Stimulated activated CD4-positive, alpha-beta T cell treated with anti-CD3 and anti-CD28 coated beads, TNF-alpha, amount 100 ng/mL, for 4 hours (primary cell): ENCODE measurements at places on chromosomes 16 and 17.

DNA sequence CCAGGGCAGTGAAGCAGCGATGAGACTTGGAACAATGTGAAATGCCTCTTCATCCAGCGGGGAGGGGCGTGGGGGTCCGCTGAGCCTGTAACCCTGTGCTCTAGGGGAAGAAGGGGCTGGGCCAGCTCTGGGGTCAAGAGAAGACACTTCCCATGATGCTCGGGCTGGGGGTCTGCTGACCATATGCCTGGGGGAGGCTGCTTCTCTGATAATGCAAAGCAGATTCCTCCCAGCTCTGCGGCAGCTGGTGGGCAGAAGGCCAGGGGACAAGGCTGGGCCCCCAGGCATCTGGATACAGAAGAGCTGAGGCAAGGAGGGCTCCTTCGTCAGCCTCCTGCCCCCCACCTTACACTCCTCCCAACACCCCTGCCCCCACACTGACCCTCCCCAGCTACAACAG lies 24.7 kb downstream of the NGFR start:
- DNase-seq = no peak

- DNase-seq = no peak
Measured at GRCh38 chr16:85903559-85903958, 4.6 kb downstream of the IRF8 start.

DNA sequence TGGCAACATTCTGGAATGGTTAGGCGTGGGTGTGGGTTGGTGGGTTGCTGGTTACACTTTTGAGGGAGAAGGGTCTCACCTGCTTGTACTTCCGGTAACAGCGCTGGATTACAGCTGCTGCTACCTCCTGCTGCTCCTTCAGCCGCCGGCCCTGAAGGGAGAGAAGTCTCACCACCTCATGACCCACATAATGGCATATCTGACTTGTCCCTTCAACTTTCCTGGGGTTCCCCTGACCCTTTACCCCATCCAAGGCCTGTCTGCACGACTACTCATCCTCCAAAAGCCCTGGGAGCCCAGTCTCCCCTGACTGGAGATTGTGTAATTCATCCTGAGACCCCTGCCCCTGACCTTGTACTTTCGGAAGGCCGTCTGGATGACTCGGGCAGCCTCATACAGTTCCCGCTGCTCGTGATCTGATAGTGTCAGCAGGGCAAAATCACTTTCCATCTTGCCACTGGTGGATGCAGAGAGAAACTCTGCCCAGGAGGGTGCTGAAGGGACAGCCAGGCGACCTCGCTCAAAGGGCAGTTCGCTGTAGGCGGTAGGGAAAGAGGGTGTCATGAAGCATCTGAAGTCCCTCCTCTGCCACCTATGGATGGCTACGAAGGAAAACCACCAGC lies 2.0 kb upstream of the SPAG7 start:
- no peak for DNase-seq

DNA sequence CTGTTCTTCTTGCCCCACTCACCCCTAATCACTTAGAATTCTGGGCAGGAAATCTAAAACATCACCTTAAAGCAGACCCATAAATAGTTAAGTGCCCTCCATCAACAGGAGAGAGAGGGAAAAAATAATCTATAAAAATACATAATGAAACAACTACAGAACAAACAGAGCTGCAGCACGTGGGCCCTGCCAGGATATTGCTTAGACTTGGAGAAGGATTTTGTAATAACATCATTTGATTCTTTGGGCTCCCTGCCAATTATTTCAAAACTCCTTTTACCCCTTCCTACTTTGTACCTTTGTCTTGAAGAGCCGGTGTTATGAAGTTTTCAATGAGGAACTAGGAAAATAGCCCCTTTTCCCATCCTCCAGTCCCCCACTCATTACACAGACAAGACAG lies 130.6 kb upstream of the TOX3 start:
- no peak for DNase-seq

GRCh38 chr16:24667244-24667764 lies 62.1 kb upstream of the TNRC6A start:
- DNase-seq = no peak

GRCh38 chr17:46212634-46213435 lies 19.6 kb upstream of the KANSL1 start:
- no peak for DNase-seq

- no peak for DNase-seq
Measured at GRCh38 chr16:81597079-81597658, 152.6 kb downstream of the CMIP start.

DNA sequence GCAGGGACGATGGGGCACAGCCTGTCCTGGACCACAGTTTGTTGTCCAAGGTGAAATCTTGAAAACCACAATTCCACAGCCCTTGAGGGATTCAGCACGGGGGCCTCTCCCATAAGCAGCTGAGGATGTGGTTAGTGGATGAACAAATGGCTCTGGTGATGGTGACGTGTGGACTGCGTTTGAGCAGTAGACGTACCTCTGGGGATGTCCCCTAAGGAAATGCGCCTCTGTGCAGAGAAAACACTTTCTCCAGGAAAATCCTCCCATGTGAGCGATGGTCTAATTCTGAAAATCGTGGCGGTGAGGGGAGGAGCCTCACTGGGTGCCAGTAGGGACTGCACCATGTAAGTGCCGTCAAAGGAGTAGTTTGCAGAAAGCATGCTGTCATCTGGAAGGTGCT lies 2.7 kb upstream of the SEPTIN12 start:
- DNase-seq = no peak

DNA sequence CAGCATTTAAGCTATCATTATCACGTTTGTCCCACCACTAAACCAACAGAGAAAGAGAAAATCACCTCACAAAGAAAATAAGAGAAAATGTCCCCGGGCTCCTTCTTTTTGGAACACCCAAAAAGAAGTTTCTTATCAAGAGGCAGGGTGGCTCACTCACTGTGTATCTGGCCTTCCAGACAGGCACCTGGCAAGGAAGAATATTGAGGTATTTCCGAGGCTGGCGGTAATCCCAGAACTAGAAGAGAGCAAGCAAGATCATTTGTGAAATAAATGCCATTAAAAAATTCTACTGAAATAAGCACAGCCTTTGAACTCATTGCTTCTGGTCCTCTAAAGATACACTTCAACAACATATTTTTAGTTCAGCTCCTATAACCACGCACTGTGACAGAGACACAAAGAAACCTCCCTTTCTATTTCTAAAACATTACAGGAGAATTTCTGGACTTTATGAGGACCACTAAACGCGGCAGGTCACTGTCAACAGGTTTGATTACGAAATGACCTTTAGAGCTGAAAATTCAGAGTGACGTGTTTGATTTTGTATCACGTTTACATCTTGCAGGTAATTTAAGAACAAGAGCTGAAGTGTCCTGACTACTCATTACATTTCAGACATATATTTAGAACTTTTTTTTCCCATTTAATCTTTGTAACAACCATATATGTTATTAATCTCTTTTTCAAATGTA lies 61.0 kb downstream of the WDR59 start:
- no peak for DNase-seq

GRCh38 chr17:15894258-15894657 lies 50.7 kb upstream of the ADORA2B start:
- DNase-seq = no peak

DNA sequence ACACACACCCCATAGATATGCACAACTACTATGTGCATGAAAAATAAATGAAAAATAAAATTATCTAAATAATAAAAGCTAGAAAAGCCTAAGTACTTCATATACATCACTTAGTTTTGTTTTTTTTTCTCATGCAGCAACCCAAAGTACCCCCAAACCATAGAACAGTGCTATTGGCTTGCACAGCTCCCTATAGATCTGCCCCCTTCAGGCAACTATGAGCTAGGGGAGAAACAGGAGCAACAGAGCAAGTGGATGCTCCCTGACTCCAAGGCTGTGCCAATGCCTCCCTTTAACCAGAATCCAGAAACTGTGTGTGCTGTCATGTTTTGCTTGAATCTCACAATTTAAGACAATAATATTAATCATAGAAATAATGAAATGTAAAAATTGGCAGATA lies 605.5 kb downstream of the TOX3 start:
- DNase-seq = no peak

- no peak for DNase-seq
Measured at GRCh38 chr17:46013502-46014165, 14.6 kb downstream of the STH start.

GRCh38 chr17:75941442-75941819 lies 589 bp upstream of the FBF1 start:
- DNase-seq = no peak

DNA sequence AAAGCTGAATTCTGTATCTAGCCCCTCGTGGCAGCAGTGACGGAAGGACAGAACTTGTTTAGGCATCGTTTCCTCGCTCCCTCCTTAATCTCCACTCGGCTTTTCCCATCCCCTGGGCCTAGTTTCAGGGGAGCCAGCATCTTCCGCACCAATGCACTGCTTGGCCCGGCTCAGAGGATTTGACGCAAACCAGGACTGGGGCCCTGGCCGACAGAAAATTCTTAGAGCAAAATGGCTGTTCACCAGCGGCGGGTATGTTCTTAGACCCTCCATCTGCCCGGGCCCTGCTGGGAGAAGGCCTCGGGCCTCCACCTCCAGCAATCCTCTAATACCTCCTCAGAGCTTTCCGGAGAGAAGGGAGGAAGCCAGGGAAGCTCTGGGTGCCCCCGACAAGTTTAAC lies 54.6 kb downstream of the TBC1D16 start:
- no peak for DNase-seq

GRCh38 chr17:37713028-37713431 lies 31.8 kb downstream of the HNF1B start:
- DNase-seq = no peak

DNA sequence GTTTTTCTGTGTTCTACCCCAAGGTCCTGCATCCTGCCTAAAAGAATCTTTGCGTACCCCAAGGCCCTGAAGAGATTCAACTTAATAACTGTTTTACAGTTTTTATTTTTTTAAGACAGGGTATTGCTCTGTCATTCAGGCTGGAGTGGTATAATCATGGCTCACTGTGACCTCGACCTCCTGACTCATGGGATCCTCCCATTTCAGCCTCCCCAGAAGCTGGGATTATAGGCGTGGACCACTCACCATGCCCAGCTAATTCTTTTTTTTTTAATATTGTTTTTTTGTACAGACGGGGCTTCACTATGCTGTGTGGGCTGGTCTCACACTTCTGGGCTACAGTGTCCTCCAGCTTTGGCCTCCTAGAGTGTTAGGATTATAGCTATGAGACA lies 9.3 kb upstream of the FAAP100 start:
- DNase-seq = no peak
